T-helper 1 cell treated with Interleukin-12 subunit alpha and Interleukin-12 subunit beta and Interleukin-4 antibody, amounts not matched to agents 30 ng/mL and 1 ng/mL, for 36 hours (primary cell): ENCODE measurements at places on chromosomes 1 and 21. TPM values are rescaled to one million over a fixed set of nuclear protein-coding genes. Genes with fewer than 3 reads are reported as not detected.

The FAAH gene
- total RNA-seq, result 3.6 and 4.1 TPM in 2 replicates

The CD1B gene
- total RNA-seq, result not detected in 2 replicates

The NRAS gene
- 61.3 and 63.3 TPM in 2 replicates for total RNA-seq

The POFUT2 gene
- 18.0 and 20.4 TPM in 2 replicates for total RNA-seq

The SPRR2E gene
- total RNA-seq, result not detected in 2 replicates

The PEA15 gene
- total RNA-seq, result 45.6 and 50.4 TPM in 2 replicates

The COG2 gene
- total RNA-seq, result 32.6 and 35.4 TPM in 2 replicates

The DR1 gene
- total RNA-seq, result 100 and 105 TPM in 2 replicates

The IRF6 gene
- total RNA-seq, result 0.15 TPM in 1 of 2 replicates, not detected in the other

The PRXL2B gene
- 35.2 and 37.4 TPM in 2 replicates for total RNA-seq

The ACTL8 gene
- total RNA-seq, result not detected in 2 replicates

The KRTAP12-2 gene
- total RNA-seq, result not detected in 2 replicates

The KRTAP25-1 gene
- total RNA-seq, result not detected in 2 replicates

The CNR2 gene
- 0.05 and 0.07 TPM in 2 replicates for total RNA-seq

The GLMP gene
- total RNA-seq, result 37.5 and 45.2 TPM in 2 replicates

The CD5L gene
- not detected in 2 replicates for total RNA-seq

The VPS72 gene
- 72.0 and 80.4 TPM in 2 replicates for total RNA-seq

The RNU1-4 gene
- 2,156 and 2,251 TPM in 2 replicates for total RNA-seq

The C1orf116 gene
- not detected in 2 replicates for total RNA-seq

The IL20 gene
- not detected in 2 replicates for total RNA-seq

The PKLR gene
- not detected in 2 replicates for total RNA-seq

The ADAMTS5 gene
- not detected in 2 replicates for total RNA-seq

The LCE1D gene
- total RNA-seq, result not detected in 2 replicates

The FCRL6 gene
- 0.34 and 0.49 TPM in 2 replicates for total RNA-seq

The PYHIN1 gene
- 35.3 and 36.2 TPM in 2 replicates for total RNA-seq

The DNAJC6 gene
- 13.0 and 14.0 TPM in 2 replicates for total RNA-seq

The HMCN1 gene
- 0.10 and 0.22 TPM in 2 replicates for total RNA-seq

The DNALI1 gene
- total RNA-seq, result 0.32 TPM in 1 of 2 replicates, not detected in the other

The RAP1A gene
- total RNA-seq, result 234 and 242 TPM in 2 replicates

The LCE1F gene
- total RNA-seq, result not detected in 2 replicates

The HES2 gene
- 0.63 and 1.1 TPM in 2 replicates for total RNA-seq

The RHD gene
- total RNA-seq, result not detected in 2 replicates

The PTGFR gene
- not detected in 2 replicates for total RNA-seq

The H6PD gene
- 25.0 and 25.1 TPM in 2 replicates for total RNA-seq

The NBPF3 gene
- total RNA-seq, result 4.4 and 5.5 TPM in 2 replicates

The CAPN8 gene
- not detected in 2 replicates for total RNA-seq
